Naive thymus-derived CD4-positive, alpha-beta T cell (primary cell): ENCODE measurements at places on chromosomes 3 and 15. TPM values are rescaled to one million over a fixed set of nuclear protein-coding genes. Genes with fewer than 3 reads are reported as not detected.

DNA sequence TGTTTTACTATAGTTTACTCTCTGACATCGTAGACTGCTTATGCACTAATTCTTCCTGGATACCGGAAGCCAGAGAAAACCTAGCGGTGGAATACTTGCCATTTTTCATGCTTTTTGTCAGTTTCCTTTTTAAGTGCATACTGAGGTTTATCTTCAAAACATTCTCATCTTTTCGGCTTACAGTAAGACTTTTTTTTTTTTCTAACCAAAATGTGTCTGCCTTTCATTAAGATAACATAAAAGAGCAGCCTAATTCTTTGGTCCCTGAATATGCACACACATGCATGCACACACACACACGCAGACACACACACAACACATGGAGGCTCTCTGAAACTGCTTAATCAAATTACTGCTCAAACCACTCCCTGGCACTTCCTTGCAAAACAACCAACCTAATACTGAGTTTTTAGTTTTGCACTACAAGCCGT lies 1.3 kb downstream of the ZNF445 start:
- peak overlapping the region; percentile 31 for H3K27ac ChIP-seq
- H3K36me3 ChIP-seq = no peaks in the 10 kb centered on the region
- DNase-seq = no peak
- H3K4me3 ChIP-seq = peak overlapping the region; percentile 91
- peaks cover 4% of the 10 kb centered on the region for H3K4me1 ChIP-seq

Gene SPINT1
- 8.9 TPM for total RNA-seq

GRCh38 chr3:16794257-16794656 lies 90.5 kb upstream of the PLCL2 start:
- no peaks in the 10 kb centered on the region for H3K36me3 ChIP-seq
- DNase-seq = no peak
- no peak overlapping the region for H3K27ac ChIP-seq
- no peaks in the 10 kb centered on the region for H3K27me3 ChIP-seq

DNA sequence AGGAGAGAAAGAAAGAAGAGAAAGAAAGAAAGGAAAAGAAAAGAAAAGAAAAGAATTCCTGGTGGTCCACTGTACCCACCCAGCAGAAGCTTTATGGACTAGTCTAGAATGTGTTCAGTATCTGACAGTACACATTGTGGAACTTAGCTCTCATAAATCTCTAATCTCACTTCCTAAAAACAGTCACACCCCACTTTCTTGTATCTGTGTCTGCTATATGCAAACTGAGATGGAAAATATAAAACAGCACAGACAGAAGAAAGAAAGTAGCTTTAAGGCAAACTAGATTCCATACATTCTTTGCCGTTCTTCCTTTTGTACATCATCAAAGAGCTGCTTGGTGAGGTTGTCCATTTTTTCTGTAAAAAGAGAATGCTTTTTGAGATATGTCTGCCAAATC lies 41.1 kb upstream of the GNB5 start:
- no peaks in the 10 kb centered on the region for H3K36me3 ChIP-seq
- no peak for DNase-seq
- no peaks in the 10 kb centered on the region for H3K27me3 ChIP-seq
- H3K4me1 ChIP-seq = peaks cover 29% of the 10 kb centered on the region
- no peak overlapping the region for H3K4me3 ChIP-seq

DNA sequence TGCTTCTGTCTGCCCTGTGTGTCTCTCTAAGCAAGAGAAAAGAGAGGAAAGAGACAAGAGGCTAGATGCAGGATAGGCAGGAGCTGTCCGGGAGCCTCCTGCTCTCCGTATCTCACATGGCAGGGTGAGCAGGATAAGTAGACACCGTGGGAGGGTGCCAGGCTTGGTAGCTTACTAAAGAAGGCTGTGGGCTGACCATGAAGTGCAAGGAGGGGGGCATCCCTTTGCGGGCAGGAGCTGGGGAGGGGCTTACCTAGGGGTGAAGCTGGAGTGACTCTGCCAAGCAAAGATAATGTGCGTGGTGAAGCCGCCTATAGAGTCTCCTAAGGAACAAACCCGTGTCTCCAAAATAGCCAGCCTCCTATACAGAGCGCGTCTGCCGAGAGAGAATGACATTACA lies 33.7 kb upstream of the TMC3 start:
- H3K4me1 ChIP-seq = no peaks in the 10 kb centered on the region
- H3K27ac ChIP-seq = no peak overlapping the region
- no peak overlapping the region for H3K4me3 ChIP-seq
- DNase-seq = no peak

- peak within 1 kb of the TSS; percentile 15 for H3K27ac ChIP-seq
- peak within 1 kb of the TSS; percentile 50 for H3K4me3 ChIP-seq
- H3K4me1 ChIP-seq = peaks cover 35% of the 10 kb centered on the region
- H3K36me3 ChIP-seq = no peaks in the 10 kb centered on the region
- no peaks in the 10 kb centered on the region for H3K27me3 ChIP-seq
- peak; percentile 19 for DNase-seq
Observed at GRCh38 chr15:57591822-57592367, at the start of gene MYZAP. MYZAP (plus strand) TSS chr15:57591904; CDS start chr15:57592035, 131 bp downstream.

Gene MORC1
- total RNA-seq = not detected

- no peaks in the 10 kb centered on the region for H3K36me3 ChIP-seq
- no peak for DNase-seq
- no peak overlapping the region for H3K4me3 ChIP-seq
- H3K27ac ChIP-seq = no peak overlapping the region
- H3K4me1 ChIP-seq = no peaks in the 10 kb centered on the region
Observed at GRCh38 chr3:27553886-27554540, 69.8 kb upstream of the SLC4A7 start.

- no peaks in the 10 kb centered on the region for H3K36me3 ChIP-seq
- DNase-seq = no peak
- H3K27ac ChIP-seq = no peak overlapping the region
- no peak overlapping the region for H3K4me3 ChIP-seq
- no peaks in the 10 kb centered on the region for H3K27me3 ChIP-seq
Observed at GRCh38 chr3:186382217-186382885, 20.3 kb upstream of the DGKG start.

- no peak for DNase-seq
- H3K27ac ChIP-seq = no peak overlapping the region
- H3K27me3 ChIP-seq = no peaks in the 10 kb centered on the region
- H3K4me1 ChIP-seq = no peaks in the 10 kb centered on the region
- no peak overlapping the region for H3K4me3 ChIP-seq
Observed at GRCh38 chr3:127853681-127854080, 31.4 kb upstream of the MGLL start.

- no peaks in the 10 kb centered on the region for H3K4me1 ChIP-seq
- H3K27me3 ChIP-seq = no peaks in the 10 kb centered on the region
- H3K4me3 ChIP-seq = no peak overlapping the region
- no peak for DNase-seq
- H3K36me3 ChIP-seq = no peaks in the 10 kb centered on the region
Observed at GRCh38 chr3:44065311-44066094, 176.2 kb upstream of the TOPAZ1 start.

- H3K4me1 ChIP-seq = no peaks in the 10 kb centered on the region
- H3K36me3 ChIP-seq = peaks cover 7% of the 10 kb centered on the region
- no peak for DNase-seq
Observed at GRCh38 chr3:132595014-132595413, 2.1 kb upstream of the ACKR4 start.

DNA sequence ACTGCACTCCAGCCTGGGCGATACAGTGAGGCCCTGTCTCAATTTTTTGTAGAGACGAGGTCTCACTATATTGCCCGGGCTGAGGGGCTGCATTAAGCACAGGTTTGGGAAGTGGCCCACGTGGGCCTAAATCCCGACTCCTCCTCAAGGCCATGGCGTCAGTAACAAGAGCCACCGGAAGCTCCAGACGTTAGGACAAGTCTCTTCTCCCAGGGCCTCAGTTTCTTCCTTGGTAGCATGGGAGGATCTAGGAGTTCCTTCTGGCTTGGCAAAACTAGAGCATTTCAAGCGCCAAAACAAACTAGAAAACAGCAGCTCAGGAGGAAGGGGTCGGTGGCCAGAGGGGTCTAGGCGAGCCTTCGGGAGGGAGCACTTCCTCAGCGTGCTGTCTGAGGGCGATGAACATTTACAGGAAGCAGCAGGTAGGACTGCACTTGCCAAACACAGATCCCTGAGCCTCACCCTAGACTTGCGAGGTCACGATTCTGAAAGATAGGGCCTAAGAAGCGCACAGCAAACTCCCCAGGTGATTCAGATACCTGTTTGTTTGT lies 536 bp downstream of the SNAPC5 start:
- no peak for DNase-seq
- H3K27ac ChIP-seq = peak overlapping the region; percentile 91
- no peaks in the 10 kb centered on the region for H3K27me3 ChIP-seq
- peaks cover 24% of the 10 kb centered on the region for H3K4me1 ChIP-seq
- H3K4me3 ChIP-seq = peak overlapping the region; percentile 80

DNA sequence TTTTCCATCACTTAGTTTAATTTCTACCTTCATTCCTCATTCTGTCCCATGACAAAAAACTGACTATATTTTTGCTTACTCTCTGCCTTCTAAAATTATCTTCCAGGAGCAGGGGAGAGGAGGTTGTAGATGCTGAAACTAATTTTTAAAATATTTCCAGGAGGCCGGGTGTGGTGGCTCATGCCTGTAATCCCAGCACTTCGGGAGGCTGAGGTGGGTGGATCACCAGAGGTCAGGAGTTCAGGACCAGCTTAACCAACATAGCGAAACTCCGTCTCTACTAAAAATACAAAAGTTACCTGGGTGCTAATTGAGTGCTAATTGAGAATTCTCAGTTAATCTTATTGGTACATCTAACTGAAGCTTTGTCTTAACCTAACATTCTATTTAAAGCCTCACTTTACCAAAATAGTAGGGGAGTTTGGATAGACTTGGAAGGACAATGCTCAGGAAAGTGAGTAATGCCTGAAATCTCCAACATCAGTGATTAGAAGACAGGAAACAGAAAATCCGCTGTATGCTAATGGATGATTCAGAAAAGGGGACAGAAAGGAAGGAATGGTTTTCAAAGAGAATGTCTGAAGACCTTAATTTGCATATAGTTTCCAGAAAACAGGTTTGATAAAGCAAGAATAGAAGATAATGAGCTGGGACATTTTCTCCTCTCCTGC lies 336.1 kb downstream of the GBE1 start:
- no peak overlapping the region for H3K4me3 ChIP-seq
- H3K4me1 ChIP-seq = no peaks in the 10 kb centered on the region
- no peak overlapping the region for H3K27ac ChIP-seq
- no peak for DNase-seq

DNA sequence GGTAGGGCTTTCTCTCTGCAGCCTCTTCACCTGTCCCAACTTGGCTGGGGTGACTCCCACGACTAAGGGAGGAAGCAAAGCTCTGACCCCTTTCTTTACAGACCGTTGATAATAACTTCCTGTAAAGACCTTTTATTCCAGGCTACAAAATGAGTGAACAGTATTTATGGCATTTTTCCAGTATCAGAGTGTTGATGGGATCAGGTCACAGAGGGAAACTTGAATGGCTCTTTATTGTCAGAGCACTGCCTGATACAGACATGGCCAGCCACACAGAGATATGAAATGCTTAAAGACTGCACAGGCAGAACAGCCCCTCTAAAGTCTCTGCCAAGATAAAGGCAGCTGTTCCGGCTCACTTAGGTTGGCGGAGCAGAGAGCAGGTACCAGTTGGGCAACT lies 1033.9 kb upstream of the NR2F2 start:
- DNase-seq = no peak
- no peaks in the 10 kb centered on the region for H3K27me3 ChIP-seq
- no peaks in the 10 kb centered on the region for H3K4me1 ChIP-seq

Gene PLA2G4E
- not detected in 2 replicates for total RNA-seq

Gene DUOXA1
- total RNA-seq = not detected

- H3K27me3 ChIP-seq = peaks cover 4% of the 10 kb centered on the region
Observed at GRCh38 chr15:44193651-44194322, 1.3 kb downstream of the FRMD5 start.

Gene MME
- not detected for total RNA-seq

DNA sequence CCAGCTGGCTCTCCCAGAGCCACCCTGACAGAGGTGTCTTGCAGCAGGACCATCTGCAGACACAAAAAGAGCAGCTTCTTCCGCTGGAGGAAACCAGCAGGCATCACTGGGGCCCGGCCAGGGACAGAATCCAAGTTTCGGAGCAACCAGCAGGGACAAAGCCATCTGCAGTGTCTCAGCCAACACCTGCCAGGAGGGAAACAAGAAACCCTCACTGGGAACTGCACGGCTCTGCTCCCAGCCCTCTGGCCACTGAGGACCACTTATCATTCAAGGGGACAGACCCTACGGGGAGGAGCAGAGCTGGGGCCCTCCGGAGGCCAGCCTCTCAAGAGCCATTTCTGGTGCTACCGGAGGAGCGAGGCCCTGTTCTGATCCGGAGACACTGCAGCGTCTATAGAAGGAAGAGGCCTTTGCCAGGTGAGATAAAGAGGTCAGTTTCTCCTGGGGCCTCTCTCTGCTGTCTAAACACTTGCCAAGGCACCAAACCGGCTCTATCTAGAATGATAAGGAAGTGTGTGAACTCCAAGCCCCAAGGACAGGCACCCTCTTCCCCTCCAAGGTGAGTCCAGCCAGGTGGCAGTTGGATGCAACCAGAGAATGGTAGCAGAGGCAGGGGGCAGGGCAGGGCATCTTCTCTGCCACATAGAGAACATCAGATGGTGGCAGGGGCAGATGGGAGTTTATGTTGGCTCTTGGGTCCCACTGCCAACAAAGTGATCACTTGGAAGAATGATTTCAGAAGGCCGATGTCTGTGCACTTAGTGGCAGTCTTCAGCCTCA lies 89.0 kb downstream of the CHSY1 start:
- H3K4me1 ChIP-seq = peaks cover 4% of the 10 kb centered on the region
- H3K27me3 ChIP-seq = no peaks in the 10 kb centered on the region
- DNase-seq = no peak
- no peaks in the 10 kb centered on the region for H3K36me3 ChIP-seq
- no peak overlapping the region for H3K27ac ChIP-seq
- H3K4me3 ChIP-seq = no peak overlapping the region

GRCh38 chr15:91549581-91549980 lies 303.9 kb upstream of the SLCO3A1 start:
- no peak overlapping the region for H3K4me3 ChIP-seq
- H3K27ac ChIP-seq = no peak overlapping the region
- DNase-seq = no peak
- H3K27me3 ChIP-seq = no peaks in the 10 kb centered on the region
- no peaks in the 10 kb centered on the region for H3K4me1 ChIP-seq
- H3K36me3 ChIP-seq = no peaks in the 10 kb centered on the region

DNA sequence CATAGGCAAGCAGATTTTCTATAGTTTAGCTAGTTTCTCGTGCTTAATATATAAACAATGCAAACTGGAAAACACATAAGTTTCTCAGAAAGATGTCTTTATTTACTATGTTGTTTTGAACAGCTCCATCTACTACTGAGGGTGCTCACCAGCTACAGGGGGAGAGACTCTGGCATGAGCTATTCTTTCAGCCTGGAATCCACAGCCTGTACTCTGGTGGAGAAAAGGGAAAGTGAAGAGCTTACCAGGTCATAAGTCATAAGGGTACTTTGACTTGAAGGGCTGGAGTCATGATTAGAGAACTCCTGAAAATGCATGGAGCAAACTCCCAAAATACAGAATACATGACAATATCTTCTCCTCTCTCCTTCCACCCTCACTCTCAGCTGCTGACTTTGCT lies 4.4 kb upstream of the AVEN start:
- H3K27me3 ChIP-seq = no peaks in the 10 kb centered on the region
- no peak overlapping the region for H3K27ac ChIP-seq
- H3K4me1 ChIP-seq = peaks cover 8% of the 10 kb centered on the region

- H3K27ac ChIP-seq = no peak overlapping the region
- no peaks in the 10 kb centered on the region for H3K36me3 ChIP-seq
- no peak overlapping the region for H3K4me3 ChIP-seq
- H3K27me3 ChIP-seq = no peaks in the 10 kb centered on the region
Observed at GRCh38 chr3:170745211-170745718, 124.7 kb downstream of the RPL22L1 start.

Gene GOLGA8T
- total RNA-seq = 0.63 TPM in 1 of 2 replicates, not detected in the other

- H3K4me1 ChIP-seq = peaks cover 7% of the 10 kb centered on the region
- no peak overlapping the region for H3K27ac ChIP-seq
- no peak for DNase-seq
- H3K36me3 ChIP-seq = peaks cover 19% of the 10 kb centered on the region
- no peak overlapping the region for H3K4me3 ChIP-seq
Observed at GRCh38 chr3:49715611-49716121, 3.8 kb downstream of the AMIGO3 start.
